ENCODE measurements at places on chromosomes 16 and 17.
A peak's percentile ranks its signal among the peaks of the same experiment; 100 is the strongest.

GRCh38 chr17:62702746-62703260 lies 75.3 kb downstream of the MRC2 start:
- DNase-seq = no peak

DNA sequence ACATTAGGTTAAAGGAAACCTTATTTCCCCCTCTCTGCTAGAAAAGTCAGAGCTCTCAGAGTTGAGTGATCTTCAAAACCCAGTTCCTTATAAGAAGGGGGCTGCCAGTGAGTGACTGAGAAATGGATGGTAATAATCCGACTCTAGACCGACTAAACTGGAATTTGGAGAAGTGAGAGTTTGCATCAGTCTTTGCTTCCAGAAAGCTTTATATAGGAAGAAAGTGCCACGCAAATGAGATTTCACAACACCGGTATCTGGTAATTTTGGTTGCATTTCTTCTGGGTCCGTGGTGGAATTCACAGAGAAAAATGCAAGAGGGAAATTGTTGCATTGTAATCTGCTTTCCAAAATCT lies 271.4 kb downstream of the MAF start:
- no peak for DNase-seq

DNA sequence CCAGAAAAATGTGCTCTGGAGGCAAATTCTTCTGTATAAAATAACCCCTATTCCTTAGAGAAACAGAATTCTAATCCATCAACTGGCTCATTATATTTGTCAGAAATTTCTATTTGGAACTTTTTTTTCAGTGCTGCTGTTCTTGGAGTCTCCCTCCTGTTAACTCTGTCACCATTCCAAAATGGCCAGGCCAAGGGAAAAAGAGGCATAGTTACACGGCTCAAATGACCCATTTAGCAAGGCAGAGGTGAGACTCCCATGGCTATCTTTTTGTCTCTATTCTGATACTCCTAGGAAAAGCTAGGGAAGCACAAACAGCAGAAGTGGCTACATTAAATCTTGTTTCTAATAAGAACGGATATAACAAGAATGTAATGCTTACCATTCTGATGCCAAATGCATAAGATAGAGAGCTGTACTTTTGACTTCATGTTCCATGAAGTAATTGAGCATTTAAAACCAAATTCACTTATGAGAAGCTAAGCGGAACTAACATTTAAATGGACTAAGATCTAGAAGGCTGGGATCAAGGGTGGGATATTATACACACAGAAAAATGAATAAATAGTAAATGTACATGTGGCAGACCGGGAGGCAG lies 64.4 kb upstream of the CORO6 start:
- DNase-seq = no peak

DNA sequence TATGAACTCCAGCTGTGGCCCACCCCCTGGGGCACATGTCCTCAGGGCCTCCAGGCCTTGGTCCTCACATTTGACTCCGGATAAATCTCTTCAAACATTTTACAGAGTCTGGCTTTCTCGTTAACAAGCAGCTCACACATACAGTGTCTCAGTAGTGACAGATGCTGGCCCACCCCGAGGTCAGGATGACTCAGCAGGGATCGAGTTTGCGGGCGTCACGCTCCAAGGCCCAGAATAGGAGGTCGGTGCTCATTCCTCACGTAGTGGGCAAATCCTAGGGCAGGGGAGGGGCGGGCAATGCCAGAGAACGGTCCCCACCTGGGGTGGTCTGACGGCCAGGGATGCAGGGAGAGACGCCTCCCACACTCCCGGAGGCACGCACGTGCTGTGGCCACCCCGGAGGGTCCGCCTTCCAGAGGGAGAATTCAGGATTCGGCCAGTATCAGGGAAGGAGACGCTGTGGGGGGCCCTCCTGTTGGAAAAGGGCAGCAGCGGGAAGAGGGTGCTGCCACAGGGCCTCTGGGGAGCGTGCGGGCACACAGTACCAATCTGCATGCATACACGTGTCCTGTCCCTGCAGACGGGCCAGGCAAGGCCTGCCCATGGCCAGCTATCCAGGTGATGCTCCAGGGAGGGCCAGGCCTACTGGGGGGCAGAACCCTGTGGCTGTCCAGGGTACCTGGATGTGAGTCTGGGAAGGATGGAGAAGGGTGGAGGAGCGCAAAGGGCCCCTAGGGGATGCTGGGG lies 8.6 kb downstream of the SLC7A5 start:
- no peak for DNase-seq

GRCh38 chr17:65797101-65797500 lies 235.7 kb upstream of the AXIN2 start:
- DNase-seq = no peak

- DNase-seq = peak; percentile 96
These were observed 68.4 kb downstream of the CMC2 start for GRCh38 chr16:80938004-80938878.

- no peak for DNase-seq
These were observed 38.9 kb upstream of the ATP2A3 start for GRCh38 chr17:4003131-4003500.

DNA sequence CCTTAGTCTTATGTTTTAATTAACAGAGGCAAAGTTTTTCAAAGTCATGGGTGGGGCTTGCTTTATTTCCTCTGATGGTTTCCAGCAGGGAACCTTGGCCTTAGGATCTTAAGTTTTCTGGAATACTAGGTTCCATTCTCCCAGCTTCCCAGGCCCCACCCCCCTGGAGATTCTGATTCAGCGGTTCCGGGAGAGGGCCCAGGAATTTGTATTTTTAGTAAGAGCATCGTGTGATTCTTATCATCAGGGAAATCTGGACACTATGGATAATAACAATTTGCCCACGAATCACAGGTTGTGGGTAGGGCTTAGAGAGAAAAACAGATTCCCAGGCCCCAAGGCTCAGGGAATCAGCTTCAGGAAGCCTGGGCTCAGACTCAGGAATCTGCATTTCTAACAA lies 263.6 kb downstream of the NTN1 start:
- DNase-seq = peak; percentile 31

DNA sequence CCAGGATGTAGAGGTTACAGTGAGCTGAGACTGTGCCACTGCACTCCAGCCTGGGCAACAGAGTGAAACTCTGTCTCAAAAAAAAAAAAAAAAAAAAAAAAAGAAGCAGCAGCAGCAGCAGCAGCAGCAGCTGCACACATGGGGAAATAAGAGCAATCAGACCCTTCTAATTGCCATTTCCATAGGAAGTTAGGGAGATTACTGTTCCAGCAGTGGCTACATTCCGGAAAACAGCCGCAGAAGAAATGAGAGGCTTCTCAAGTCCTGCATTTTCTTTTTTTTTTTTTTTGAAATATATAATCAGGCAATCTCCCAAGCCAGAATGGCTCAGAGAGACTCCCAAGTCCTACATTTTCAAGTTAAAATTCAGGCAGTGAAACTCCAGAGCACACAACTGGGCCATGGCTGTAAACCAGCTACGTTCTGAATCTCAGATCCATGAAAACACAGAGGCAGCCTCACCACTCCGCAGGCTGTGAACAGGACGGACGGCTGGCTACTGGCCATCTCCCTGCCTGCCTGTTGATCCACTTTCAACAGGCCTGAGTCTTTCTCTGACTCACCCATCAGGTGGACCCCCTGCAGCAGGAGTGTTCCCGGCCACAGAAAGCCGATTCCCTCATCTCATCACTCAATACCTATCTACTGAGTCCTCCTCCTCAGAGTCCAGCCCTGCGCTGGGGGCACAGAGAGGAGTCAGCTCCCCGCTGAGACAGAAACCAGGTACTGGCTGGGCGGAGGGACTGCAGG lies 15.0 kb downstream of the TRPV1 start:
- DNase-seq = no peak

GRCh38 chr17:28999206-28999605 lies 6.6 kb downstream of the SEZ6 start:
- no peak for DNase-seq

- peak; percentile 45 for DNase-seq
These were observed 2.8 kb downstream of the CDH13 start for GRCh38 chr16:82629441-82630027.

DNA sequence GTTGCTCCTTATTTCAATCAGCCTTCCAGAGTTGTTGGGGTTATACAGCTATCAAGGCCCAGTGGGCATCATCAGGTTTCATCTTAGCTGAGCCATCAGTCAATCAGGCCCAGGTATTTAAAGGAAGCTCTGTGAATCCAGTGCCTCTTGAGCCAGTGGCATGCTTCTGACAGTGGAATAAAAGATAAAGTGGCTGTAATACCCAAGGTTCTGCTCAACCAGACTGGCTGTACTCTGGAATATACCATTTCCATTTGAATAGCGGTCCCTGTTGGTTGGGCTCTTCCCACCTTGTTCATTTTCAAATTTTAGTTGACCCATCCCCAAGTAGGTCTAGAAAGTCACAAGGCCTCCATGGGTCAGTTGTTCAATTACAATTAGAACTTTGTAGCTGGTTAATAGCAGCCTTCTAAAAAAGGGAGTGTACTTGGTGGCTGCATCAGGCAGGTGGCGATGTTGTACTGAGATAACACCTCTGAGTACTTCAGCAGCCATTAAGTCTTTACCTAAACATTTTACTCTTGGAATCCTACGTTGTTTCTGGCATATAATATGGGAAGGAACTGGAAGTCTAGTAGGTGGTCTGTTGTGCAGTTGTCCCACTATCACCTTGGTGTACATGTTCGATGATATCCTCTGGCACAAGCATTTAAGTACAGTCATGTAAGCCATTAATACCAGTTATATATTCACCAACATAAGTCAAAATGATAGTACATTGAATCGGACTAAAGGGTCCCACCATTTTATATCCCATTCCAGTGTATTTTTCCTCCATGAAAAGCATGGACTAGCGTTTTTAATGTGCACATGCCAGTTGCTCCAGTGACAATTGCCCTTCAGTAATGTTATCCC lies 294.1 kb downstream of the BCAS3 start:
- peak; percentile 25 for DNase-seq

DNA sequence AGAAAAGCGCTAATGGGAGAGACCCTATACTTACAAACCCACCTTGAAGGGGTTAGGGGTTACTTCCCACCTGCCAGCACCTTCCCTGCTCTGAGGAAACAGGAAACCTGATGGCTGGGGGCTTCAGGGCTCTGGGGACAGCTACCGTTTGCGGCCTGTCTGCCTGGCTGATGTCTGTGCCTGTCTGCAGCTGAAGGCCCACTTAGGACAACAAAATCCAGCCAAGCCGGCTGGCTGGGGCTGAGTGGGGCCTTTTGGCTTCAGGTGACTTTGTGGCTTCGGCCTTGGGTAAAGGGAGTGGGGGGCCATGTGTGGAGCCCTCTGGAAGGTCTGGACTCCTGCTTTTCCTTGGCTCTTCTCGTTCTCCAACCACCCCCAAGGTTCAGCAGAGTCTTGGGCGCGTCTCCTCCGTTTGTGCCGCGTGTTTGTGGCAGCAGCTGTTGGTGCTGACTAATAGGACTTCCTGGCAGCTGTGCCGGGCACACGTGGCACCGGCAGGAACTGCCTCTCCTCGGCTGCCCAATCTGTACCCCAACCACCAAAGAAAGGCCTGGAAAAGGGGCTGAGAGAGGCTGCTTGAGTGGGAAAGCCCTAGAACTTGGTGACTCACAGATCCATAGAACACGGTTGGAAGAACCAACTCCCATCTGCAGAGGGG lies 186.7 kb downstream of the MSI2 start:
- no peak for DNase-seq

DNA sequence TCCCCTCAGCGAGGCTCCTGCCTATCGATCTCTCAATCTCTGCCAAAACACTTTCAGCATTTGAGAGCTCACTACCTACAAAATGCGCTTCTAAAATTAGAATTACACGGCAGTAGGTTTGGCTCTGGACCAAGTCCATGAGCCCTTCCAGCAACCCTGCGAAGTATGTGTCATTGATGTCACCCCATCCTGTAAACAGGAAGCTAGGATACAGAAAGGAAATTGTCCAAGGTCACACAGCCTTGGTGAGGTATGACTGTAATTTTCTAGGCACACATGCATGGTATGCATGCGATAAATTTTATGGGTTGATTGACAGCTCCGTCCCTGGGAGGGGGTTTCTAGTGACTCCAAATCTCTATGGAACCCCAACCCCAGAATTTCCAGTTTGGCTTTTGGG lies 330.3 kb upstream of the CDH5 start:
- no peak for DNase-seq

GRCh38 chr17:74211141-74211911 lies 2.0 kb upstream of the TTYH2 start:
- DNase-seq = no peak

- no peak for DNase-seq
These were observed 1.8 kb upstream of the JMJD8 start for GRCh38 chr16:685967-686366.

- DNase-seq = no peak
These were observed 1.7 kb downstream of the ADORA2B start for GRCh38 chr17:15946611-15947120.

Data from stromal cell of bone marrow (primary cell).